MCF 10A (cell line): ENCODE measurements at places on chromosomes 1 and 21. TPM values are rescaled to one million over a fixed set of nuclear protein-coding genes. Genes with fewer than 3 reads are reported as not detected.

- H3K27me3 ChIP-seq = no peaks in the 10 kb centered on the region
- no peak for DNase-seq
- no peaks in the 10 kb centered on the region for H3K36me3 ChIP-seq
- H3K27ac ChIP-seq = no peak overlapping the region
- H3K4me3 ChIP-seq = peak overlapping the region; percentile 56
Observed at GRCh38 chr21:42012344-42012743, 2.2 kb upstream of the ZBTB21 start.

GRCh38 chr1:167312871-167313270, 92.2 kb downstream of the POU2F1 start:
- no peak overlapping the region for H3K27ac ChIP-seq
- no peak for DNase-seq
- no peak overlapping the region for H3K4me3 ChIP-seq
- peaks cover under 1% of the 10 kb centered on the region for H3K36me3 ChIP-seq
- H3K4me1 ChIP-seq = peaks cover 10% of the 10 kb centered on the region
- H3K27me3 ChIP-seq = no peaks in the 10 kb centered on the region

- peak; percentile 98 for DNase-seq
- H3K36me3 ChIP-seq = peaks cover 58% of the 10 kb centered on the region
- H3K27ac ChIP-seq = peak overlapping the region; percentile 73
- no peaks in the 10 kb centered on the region for H3K27me3 ChIP-seq
- peak overlapping the region; percentile 40 for H3K4me3 ChIP-seq
Observed at GRCh38 chr1:225919906-225920305, 4.1 kb downstream of the PYCR2 start.

DNA sequence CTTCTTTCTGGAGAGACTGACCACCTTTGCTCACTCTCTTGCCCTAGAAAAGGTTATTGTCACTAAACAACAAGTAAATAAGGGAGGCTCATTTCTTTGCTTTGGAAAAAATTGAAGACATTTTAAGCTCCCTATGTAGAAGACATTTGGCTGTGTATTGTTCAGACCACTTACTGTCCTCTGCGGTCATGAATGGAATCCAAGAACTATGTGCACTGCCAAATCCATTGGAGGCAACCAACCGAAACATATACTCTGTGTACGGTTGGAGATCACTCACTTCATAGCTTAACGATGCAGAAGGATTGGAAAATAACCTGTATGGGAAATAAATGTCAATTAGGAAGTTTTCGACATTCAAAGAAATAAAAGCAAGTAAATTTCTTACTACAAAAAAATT, 332.8 kb downstream of the KCTD3 start:
- H3K27me3 ChIP-seq = peaks cover 86% of the 10 kb centered on the region
- H3K4me1 ChIP-seq = no peaks in the 10 kb centered on the region
- no peak overlapping the region for H3K4me3 ChIP-seq
- no peaks in the 10 kb centered on the region for H3K36me3 ChIP-seq

GRCh38 chr1:107105914-107106313, 34.9 kb upstream of the NTNG1 start:
- H3K4me3 ChIP-seq = no peak overlapping the region
- no peaks in the 10 kb centered on the region for H3K36me3 ChIP-seq
- H3K27ac ChIP-seq = no peak overlapping the region

DNA sequence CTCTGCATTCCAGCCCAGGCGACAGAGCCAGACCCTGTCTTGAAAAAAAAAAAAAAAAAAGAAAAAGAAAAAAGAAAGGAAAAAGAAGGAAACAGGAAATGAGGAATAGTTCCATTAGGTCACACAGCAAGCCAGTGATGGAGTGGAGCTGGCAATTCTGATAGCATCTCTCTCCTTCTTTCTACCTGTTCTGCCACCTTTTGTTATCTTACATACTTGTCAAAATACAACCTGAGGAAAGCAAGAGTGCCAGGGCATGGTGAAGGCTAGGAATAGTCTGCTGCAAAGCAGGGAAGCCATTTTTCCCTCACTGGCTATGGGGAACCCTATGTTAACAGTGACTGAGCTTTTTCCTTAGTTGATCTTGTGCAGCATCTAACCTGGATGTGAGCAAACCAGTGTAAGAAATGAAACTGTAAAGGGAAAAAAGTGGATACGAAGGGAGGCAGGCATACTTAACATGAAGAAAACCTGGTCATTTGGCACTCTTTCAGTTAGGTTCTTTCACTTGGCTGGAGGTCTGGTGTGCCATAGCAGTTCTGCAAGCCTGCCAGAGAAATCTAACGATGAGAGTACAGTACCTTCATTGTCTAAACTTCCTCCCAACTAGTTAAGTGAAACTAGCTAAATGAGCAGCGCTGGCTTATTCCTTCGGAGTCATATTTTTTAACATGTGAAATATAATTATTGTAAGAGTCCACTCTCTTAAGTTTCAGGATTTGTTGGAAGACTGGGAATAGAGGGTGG, 17.9 kb upstream of the THEM5 start:
- H3K36me3 ChIP-seq = peaks cover 26% of the 10 kb centered on the region

- H3K36me3 ChIP-seq = peaks cover 12% of the 10 kb centered on the region
- H3K4me3 ChIP-seq = no peak overlapping the region
- H3K27ac ChIP-seq = no peak overlapping the region
- H3K4me1 ChIP-seq = no peaks in the 10 kb centered on the region
- DNase-seq = no peak
- no peaks in the 10 kb centered on the region for H3K27me3 ChIP-seq
Observed at GRCh38 chr1:154913273-154913672, 23.2 kb downstream of the PMVK start.

GRCh38 chr21:38990424-38990794, 184.7 kb downstream of the ETS2 start:
- H3K27ac ChIP-seq = no peak overlapping the region
- H3K36me3 ChIP-seq = peaks cover 6% of the 10 kb centered on the region
- no peak for DNase-seq
- no peaks in the 10 kb centered on the region for H3K27me3 ChIP-seq
- H3K4me3 ChIP-seq = no peak overlapping the region
- H3K4me1 ChIP-seq = peaks cover 45% of the 10 kb centered on the region

DNA sequence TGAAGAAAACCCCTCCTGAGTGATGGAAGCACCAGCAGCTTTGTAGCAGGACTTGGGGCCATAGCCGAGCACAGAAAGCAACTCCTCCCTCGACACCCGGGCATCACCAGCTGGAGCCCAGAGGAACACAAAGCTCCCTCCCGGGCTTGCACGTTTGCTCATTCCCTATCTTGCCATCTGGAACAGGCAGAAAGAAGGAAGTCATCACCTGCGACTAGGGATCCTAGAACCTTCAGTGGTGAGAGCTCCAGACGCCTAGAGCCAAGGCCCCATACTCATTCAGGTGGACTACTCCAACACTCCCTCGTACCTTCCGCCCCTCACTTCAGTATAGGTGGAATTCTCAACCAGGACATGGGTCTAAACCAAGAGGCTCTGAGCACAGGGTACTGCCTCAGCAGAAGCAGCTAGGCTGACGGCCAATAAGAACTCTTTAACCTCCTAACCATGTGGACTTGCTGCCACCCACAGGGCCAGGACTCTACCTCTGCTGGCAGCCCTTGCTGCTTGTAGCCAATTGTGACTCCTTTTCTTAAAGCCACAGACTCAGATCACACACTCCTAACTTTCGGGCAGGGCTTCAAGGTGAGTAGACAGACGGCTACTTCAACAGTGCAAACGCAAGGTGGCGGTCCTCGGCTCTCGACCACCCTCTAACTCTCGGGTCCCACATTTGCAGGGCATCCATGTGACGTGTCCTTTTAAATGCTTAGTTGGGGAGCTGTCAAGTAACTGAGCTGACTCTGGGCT, 65.4 kb downstream of the NPHP4 start:
- H3K36me3 ChIP-seq = peaks cover 23% of the 10 kb centered on the region
- no peak overlapping the region for H3K27ac ChIP-seq
- peaks cover 16% of the 10 kb centered on the region for H3K4me1 ChIP-seq
- DNase-seq = no peak
- H3K4me3 ChIP-seq = no peak overlapping the region

- no peaks in the 10 kb centered on the region for H3K36me3 ChIP-seq
- H3K4me1 ChIP-seq = peaks cover 5% of the 10 kb centered on the region
Observed at GRCh38 chr1:116671072-116671760, 3.7 kb upstream of the IGSF3 start.

- no peaks in the 10 kb centered on the region for H3K36me3 ChIP-seq
- no peaks in the 10 kb centered on the region for H3K27me3 ChIP-seq
- no peak overlapping the region for H3K27ac ChIP-seq
- DNase-seq = peak; percentile 91
- peak overlapping the region; percentile 96 for H3K4me3 ChIP-seq
Observed at GRCh38 chr21:33492571-33492970, 1.1 kb upstream of the DNAJC28 start.

DNA sequence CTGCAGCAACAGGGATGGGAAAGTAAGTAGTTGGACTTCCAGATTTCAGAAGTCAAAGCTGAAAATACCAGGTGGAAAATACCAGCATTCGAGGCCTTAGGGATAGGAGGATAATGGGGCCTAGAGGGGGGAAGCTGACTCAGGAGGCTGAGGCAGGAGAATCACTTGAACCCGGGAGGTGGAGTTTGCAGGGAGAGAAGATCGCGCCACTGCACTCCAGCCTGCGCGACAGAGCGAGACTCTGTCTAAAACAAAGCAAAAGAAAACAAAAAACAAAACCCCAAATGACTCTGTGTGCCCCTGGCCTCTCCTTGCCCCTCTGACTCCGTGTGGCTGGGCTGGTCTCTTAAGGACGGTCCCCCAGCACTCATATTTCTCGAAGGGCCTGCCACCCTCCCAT, 3.4 kb downstream of the SH2D2A start:
- no peaks in the 10 kb centered on the region for H3K36me3 ChIP-seq
- DNase-seq = no peak
- H3K4me3 ChIP-seq = peak overlapping the region; percentile 73
- H3K27ac ChIP-seq = peak overlapping the region; percentile 27
- no peaks in the 10 kb centered on the region for H3K27me3 ChIP-seq

DNA sequence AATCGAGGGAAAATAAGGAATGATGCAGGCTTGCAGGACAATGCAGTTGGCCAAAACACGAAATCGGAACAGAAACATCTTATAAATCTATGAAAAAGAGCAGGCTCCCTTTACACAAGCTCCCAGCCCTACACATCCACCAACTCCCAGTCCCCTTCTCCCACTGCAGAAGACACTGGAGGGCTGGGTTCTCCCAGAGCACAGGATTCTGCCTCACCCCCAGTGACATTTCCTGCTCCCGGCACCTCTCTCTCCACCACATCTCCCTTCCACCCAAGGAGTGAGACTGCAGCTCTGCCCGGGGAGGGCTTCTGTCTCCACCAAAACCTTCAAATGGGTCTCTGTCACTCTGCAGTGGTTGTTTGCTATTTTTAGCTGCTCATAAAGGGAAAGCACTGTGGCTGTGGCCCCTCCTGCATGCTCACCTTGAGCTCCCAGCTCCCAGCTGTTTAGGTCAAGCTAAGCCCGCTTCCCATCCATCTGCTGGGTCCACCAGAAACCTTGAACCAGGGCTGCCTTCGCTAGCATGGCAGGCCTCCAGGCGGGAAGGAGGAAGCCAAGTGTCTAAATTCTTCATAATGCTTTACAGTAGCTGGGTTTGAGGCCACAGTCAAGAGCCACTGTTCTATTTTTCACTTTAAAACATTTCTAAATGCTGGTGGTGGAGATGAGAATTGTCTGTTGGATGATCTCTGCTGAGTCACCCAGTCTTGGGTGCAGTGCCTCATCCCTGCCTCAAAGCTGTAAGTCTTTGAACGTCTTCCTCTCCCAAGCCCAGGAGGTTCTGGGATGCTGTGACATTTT, 3.3 kb upstream of the C2CD2 start:
- peak; percentile 69 for DNase-seq
- H3K4me3 ChIP-seq = no peak overlapping the region
- H3K27me3 ChIP-seq = no peaks in the 10 kb centered on the region
- peaks cover 23% of the 10 kb centered on the region for H3K4me1 ChIP-seq

GRCh38 chr1:167943541-167943940, 6.7 kb upstream of the MPC2 start:
- no peak overlapping the region for H3K27ac ChIP-seq
- no peak overlapping the region for H3K4me3 ChIP-seq
- no peaks in the 10 kb centered on the region for H3K27me3 ChIP-seq
- DNase-seq = peak; percentile 29
- peaks cover 27% of the 10 kb centered on the region for H3K4me1 ChIP-seq

GRCh38 chr1:89169166-89169565, 6.6 kb downstream of the GBP7 start:
- H3K27ac ChIP-seq = no peak overlapping the region
- no peaks in the 10 kb centered on the region for H3K27me3 ChIP-seq
- H3K4me1 ChIP-seq = no peaks in the 10 kb centered on the region
- DNase-seq = no peak

DNA sequence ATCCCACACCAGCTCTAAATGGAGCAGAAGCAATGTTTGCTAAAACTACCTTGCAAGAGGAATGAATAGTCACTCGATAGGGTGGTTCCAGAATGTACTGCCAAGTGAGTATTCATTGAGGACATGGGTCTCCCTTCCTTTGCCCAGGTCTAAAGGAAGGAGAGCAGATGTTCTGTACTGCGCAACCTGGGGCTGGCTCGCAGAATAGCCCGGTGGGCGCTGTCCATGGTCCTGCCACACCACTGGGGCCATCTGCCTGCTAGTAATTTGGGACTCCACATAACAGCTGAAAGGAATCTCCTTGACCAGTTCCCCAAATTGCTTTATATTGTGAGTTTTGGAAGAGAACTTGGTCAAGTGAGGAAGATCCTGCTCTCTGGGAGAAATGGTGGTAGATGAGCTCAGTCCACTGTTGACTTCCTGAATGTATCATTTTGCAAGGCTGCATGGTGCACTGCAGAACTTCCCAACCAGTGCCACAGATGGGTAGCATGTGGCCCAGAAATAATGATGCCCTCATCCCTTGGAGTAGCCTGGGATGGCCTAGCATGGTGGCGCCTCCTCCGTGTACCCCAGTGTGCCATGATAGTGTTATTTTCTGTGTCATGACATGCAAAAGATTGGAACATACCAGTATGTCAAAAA, 5.7 kb downstream of the SLC6A17 start:
- peak; percentile 56 for DNase-seq
- H3K27me3 ChIP-seq = peaks cover 58% of the 10 kb centered on the region
- H3K36me3 ChIP-seq = no peaks in the 10 kb centered on the region
- no peak overlapping the region for H3K27ac ChIP-seq

- H3K27me3 ChIP-seq = no peaks in the 10 kb centered on the region
- H3K4me1 ChIP-seq = peaks cover 12% of the 10 kb centered on the region
- DNase-seq = no peak
- H3K36me3 ChIP-seq = peaks cover 24% of the 10 kb centered on the region
Observed at GRCh38 chr1:21254335-21254951, 35.8 kb downstream of the ECE1 start.

DNA sequence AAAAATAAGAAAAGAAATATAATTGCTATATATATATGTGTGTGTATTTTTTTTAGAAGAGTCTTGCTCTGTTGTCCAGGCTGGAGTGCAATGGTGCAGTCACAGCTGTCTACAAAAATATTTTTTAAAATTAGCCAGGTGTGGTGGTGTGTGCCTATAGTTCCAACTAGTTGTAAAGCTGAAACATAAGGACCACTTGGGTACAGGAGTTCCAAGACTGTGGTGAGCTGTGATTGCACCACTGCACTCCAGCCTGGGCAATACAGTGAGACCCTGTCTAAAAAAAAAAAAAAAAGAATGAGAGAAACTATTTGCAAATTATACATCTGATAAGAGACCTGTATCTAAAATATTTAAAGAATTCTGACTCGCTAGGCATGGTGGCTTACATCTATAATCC, 42.0 kb downstream of the BMP8A start:
- H3K4me3 ChIP-seq = no peak overlapping the region
- no peaks in the 10 kb centered on the region for H3K27me3 ChIP-seq
- H3K27ac ChIP-seq = no peak overlapping the region
- H3K36me3 ChIP-seq = peaks cover 78% of the 10 kb centered on the region
- DNase-seq = no peak

Gene HES3
- total RNA-seq = not detected in 2 replicates
